Natural killer cell treated with Interleukin-12 subunit alpha and Interleukin-12 subunit beta and Interleukin-15 and Interleukin-18, amount 100 ng/mL, for 72 hours (primary cell): ENCODE measurements at places on chromosomes 5 and 9.

DNA sequence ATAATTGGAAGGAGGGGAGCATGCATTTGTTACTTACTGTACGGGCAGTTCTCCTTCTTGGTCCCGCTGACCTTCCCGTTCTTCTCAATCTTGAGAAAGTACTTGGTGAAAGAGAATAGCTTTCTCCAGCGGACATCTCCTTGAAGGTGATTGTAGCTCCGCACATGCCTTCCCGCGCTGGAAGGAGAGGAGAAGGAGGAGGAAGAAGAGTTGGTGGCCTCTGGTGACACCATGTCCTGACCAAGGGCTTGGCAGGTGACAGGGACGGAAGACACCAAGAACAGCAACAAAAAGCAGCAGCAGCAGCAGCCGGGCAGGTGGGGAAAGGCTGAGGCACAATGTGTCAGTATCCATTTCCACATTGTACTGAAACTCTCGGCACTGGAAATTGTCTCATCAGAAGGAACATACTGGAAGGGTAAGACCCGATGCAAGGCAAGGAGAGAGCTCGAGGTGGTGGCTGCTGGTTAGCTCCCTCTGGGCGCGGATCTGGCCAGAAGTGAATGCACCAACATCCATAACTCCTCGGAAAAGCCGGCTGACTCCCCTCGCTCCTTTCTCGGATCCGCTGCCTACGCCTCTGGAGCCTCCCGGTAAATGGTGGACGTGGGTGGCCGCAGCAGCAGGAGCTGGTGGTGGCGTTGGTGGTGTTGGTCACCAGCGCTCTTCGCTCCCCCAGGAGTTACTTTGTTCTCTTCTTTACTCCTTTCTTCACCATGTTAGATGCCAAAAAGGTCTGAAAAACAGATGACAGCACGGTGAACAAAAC, 715 bp downstream of the FGF10 start:
- DNase-seq = no peak

- no peak for DNase-seq
Measured at GRCh38 chr9:133973791-133974630, 18.1 kb downstream of the VAV2 start.

GRCh38 chr5:14588758-14589543, 7.4 kb downstream of the OTULINL start:
- no peak for DNase-seq

DNA sequence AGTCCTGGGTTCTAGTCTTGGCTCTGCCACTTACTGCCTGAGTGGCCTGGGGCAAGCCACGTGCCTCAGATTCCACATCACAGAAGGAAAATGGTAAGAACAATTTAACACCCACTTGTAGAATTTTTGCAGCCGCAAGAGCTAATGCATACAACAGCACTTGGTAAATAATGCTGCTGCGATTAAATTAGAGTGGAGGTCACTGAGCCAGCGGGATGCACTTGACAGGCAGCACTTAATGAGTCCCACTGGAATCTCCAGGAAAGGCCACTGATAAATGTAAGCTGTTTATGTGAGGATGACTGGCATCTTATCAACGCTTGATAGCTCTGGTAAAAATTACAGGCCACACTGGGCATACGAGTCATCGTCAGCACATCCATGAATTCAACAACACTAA, 59.4 kb upstream of the UBTD2 start:
- no peak for DNase-seq

- DNase-seq = no peak
Measured at GRCh38 chr5:103128202-103128601, 8.1 kb downstream of the PPIP5K2 start.

- DNase-seq = no peak
Measured at GRCh38 chr5:73740274-73740790, 114.3 kb downstream of the ARHGEF28 start.

GRCh38 chr5:57824047-57824446, 341.4 kb upstream of the ACTBL2 start:
- DNase-seq = no peak

DNA sequence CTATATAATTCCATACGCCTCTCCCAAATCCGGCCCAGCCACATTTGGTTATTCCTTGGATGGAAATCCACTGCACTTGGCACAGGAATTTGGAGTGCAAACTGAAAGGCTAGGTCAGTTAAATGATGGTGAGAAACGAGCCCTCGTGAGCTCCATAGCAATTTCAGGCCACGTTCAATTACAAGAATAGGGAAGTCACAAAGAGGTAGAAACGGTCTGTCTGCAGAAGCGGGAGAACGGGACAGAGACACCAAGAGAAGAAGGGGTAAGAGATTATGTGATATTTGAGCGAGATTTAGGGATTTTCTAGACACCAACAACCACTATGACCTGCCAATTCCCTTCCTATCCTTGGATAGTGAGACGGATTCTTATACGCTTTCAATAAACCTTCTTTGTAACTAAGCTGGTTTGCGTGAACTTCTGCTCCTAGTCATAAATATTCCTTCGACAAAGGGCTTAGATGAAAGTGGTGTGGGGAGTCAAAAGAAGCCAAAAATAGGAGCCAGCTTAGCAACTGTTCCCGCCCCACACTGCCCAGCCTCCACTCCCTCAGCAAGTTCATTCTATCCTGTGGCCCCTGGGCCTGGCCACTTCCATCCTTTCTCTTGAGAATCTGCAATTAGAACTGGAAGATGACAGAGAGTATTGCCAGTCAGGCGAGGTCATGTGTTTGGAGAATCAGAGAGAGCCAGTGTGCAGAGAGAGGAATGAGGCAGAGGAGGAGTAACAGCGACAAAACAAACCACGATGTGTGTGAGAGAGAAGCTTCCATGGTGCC, 118.4 kb downstream of the ZNF608 start:
- DNase-seq = no peak

- no peak for DNase-seq
Measured at GRCh38 chr5:164370841-164371240, 865.4 kb downstream of the MAT2B start.
